ENCODE measurements at places on chromosomes 1 and 21. TPM values are rescaled to one million over a fixed set of nuclear protein-coding genes. Genes with fewer than 3 reads are reported as not detected.

Gene RPRD2
- 4.5 TPM for polyA plus RNA-seq

Gene S1PR1
- polyA plus RNA-seq, result 9.1 TPM

Gene TSPAN2
- polyA plus RNA-seq, result 26.2 TPM

Gene CACYBP
- 43.5 TPM for polyA plus RNA-seq

Gene TEX38
- not detected for polyA plus RNA-seq

Gene SLC5A3
- polyA plus RNA-seq, result 3.0 TPM

Gene UBE2U
- polyA plus RNA-seq, result not detected

Gene LAPTM5
- polyA plus RNA-seq, result 122 TPM

Gene MNDA
- 9.1 TPM for polyA plus RNA-seq

Gene PCAT6
- not detected for polyA plus RNA-seq

Gene GBP7
- polyA plus RNA-seq, result not detected

Gene ZMYND12
- 0.26 TPM for polyA plus RNA-seq

Gene CNR2
- 0.08 TPM for polyA plus RNA-seq

Gene TFF2
- 2.1 TPM for polyA plus RNA-seq

Gene ZDHHC18
- polyA plus RNA-seq, result 8.0 TPM

Gene AQP10
- 0.08 TPM for polyA plus RNA-seq

Gene IL10
- 3.0 TPM for polyA plus RNA-seq

Gene NLRP3
- 0.79 TPM for polyA plus RNA-seq

Gene LENEP
- not detected for polyA plus RNA-seq

Gene S100A8
- polyA plus RNA-seq, result 48.2 TPM

Gene PBX1
- 14.0 TPM for polyA plus RNA-seq

Gene CD2
- polyA plus RNA-seq, result 12.0 TPM

Gene RPS6KC1
- polyA plus RNA-seq, result 7.4 TPM

Gene KLHDC9
- 7.9 TPM for polyA plus RNA-seq

Gene CCDC28B
- 2.8 TPM for polyA plus RNA-seq

Gene KCTD3
- polyA plus RNA-seq, result 20.2 TPM

Gene GPR25
- polyA plus RNA-seq, result not detected

Gene LCE1D
- not detected for polyA plus RNA-seq

Gene GJA4
- polyA plus RNA-seq, result 21.0 TPM

Gene LAMC2
- 1.0 TPM for polyA plus RNA-seq

Gene MMEL1
- polyA plus RNA-seq, result 0.63 TPM

Gene MYBPH
- polyA plus RNA-seq, result not detected

Gene TPTE
- not detected for polyA plus RNA-seq

Gene FCRL3
- 0.03 TPM for polyA plus RNA-seq
